ENCODE measurements at places on chromosomes 5 and 9.

DNA sequence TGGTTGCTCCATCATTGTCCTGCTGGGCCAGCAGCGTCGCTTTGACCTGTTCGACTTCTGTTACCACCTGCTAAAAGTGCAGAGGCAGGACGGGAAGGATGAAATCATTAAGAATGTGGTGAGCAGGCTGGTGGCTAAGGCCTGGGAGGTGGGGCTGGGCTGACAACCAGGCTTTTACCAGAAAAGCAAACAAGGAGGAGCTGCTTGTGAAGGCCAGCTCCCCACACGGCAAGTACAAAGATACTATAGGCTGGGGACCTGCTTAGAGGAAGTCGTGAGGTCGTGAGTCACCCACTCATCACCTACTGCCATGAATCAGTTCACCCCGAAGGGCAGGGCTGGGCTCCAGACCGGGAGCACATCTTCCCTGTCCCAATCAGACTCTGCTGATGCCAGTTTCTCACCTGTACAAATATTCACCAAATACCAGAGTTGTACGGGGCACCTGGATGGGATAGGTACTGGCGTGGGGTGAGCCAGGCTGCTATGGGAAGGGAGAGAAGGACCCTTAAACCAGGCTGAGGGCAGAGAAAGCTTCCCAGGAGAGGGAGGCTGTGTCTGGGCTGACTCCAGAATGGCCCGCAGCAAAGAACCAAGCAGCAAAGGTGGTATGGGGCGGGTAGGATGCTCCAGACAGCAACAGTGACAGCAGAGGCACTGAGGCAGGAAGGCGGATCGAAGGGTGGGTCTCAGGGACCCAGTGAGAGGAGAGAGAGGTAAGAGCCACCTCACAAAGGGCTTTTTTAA, 69.3 kb upstream of the NIPAL4 start:
- DNase-seq, result peak; percentile 63

GRCh38 chr9:81627481-81627880, 61.9 kb downstream of the TLE1 start:
- no peak for DNase-seq

DNA sequence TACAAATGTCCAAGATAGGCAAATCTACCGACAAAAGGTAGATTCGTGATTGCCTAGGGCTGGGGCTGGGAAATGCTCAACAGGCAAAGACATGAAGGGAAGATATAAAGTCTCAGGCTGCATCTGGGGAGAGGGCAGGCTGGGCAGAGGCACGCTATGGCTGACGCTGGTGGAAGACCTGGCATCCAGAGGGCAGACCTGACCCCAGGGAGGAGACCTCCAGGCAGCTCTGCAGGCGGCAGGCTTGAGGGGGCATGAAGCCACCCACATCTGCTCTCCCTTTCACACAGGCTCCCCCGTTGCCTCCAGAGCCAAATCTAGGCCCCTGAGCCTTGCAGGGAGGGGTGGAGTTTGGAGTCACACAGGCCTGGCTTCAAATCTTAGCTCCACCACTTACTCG, 145.5 kb downstream of the PAX5 start:
- DNase-seq, result no peak

DNA sequence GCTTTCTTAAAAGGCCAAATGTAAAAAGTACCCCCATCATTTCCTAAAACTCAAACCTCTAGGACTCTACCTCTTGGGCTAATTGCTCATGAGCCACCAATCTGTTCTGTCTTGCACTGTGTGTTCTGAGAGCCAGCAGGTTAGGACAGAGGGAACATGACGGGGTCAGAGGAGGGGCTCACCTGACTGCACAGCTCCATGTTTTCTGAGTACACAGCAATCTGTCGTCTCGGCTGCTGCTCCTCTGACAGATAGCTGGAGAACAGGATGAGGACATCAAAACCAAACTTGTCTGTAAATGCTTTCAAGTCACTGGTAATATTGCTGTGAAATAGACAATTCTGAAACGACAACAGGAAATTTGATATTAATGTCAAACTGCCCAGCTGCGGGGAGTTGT, 50.9 kb upstream of the PCA3 start:
- DNase-seq, result no peak

DNA sequence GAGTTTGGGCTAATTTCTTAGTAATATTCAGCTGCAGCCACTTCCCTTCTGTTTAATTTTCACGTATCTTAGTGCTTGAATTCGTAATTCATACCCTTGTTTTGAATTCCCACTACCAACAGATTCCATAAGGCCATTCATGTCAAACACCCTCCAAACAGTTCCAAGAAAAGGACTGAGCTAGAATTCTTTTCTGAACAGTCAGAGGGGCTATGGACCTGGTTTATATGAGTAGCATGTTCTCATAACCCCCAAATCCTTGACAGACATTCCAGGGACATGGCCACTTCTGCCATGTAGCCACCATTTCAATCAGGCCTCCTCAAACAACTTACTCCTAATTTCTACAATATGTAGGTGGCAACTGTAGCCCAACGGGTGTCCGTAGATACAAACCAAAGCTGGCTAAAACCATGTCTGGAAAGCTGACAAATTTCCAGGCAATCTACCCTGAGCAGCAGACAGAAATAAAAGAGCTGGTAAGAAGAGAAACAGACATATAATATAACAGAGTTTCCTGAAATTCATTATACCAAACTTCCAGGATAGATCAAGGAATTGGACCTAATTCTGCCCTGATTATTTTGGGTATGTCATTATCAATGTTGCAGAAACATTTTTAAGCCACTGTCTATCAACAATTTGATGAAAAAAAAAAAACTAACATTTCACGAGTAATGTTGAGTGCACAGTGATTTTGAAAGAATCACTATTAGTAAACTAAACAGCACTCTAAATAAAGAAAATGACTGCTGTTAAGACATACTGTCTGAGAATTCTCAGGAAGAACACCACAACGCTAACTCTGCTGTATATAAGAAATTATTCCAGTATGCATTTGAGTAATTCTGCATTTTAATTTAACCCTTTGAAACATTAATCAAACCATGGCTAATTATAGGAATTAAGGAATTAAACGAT, 40.7 kb downstream of the EBF1 start:
- DNase-seq, result no peak

- DNase-seq, result no peak
Observed at GRCh38 chr9:26833792-26834191, 58.8 kb downstream of the CAAP1 start.

- no peak for DNase-seq
Observed at GRCh38 chr5:39121315-39121714, 47.1 kb upstream of the RICTOR start.

DNA sequence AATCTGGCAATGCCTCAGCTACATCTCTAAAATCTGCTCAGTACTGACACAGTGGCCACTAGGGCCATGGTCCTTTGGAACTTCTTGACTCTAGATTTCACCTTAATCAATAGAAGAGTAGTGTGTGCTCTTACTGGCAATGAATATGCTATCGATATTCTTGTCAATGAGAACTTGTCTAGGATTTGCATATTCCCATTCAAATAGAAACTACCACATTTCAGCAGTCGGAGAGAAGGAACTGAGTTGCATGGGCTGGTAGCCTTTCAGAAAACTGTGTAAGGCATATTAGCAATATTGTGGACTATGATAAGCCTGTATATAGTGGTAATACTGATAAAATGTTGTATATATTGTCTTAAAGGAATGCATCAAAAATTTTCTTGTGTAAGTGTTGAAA, 45.3 kb upstream of the NAA35 start:
- DNase-seq, result no peak

- no peak for DNase-seq
Observed at GRCh38 chr5:56914678-56915077, 5.3 kb downstream of the SETD9 start.

- DNase-seq, result no peak
Observed at GRCh38 chr5:92309336-92309991, 926.3 kb upstream of the ARRDC3 start.

- DNase-seq, result no peak
Observed at GRCh38 chr9:138076650-138077009, 199.0 kb downstream of the CACNA1B start.

- peak; percentile 12 for DNase-seq
Observed at GRCh38 chr9:127523312-127523851, 72.1 kb downstream of the LRSAM1 start.

GRCh38 chr9:26919698-26920097, 27.1 kb upstream of the CAAP1 start:
- DNase-seq, result no peak

- no peak for DNase-seq
Observed at GRCh38 chr5:123305751-123306150, 117.5 kb downstream of the CEP120 start.

- no peak for DNase-seq
Observed at GRCh38 chr5:56155992-56156584, 77.0 kb downstream of the ANKRD55 start.

GRCh38 chr9:131752231-131752884, 12.5 kb upstream of the RAPGEF1 start:
- DNase-seq, result no peak

- no peak for DNase-seq
Observed at GRCh38 chr5:167684251-167684650, 607.2 kb upstream of the WWC1 start.

DNA sequence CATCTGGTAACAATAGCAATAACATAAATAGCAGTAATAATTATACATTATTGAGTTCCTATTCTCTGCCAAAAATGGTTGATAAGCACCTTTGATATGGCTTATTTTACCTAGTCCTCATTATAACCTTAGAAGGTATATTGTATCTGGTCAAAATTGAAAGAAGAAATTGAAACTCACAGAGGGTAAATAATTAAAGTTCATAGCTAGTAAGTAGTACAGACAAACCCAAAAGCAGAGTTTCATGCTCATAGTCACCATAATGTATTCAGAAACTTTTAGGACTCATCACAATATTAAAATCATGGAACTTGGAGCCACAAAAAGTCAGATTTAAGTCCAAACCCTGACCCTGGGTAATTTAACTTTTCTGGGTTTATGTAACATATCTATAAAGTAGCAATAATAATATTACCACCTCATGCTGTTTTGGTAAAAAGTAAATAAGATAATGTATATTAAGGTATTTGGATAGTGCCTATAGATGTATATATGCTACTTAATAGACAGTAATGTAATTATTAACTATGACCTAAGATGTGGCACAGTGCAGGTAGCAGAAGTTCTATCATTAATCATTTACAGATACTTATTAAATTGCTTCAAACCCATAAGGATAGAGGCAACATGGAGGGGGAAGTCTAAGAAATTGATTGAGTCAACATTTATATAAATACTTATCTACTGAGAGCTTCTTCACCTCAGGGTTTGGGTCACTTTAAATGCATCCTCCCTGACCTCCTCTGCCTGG, 32.4 kb downstream of the STK32A start:
- DNase-seq, result no peak

- no peak for DNase-seq
Observed at GRCh38 chr5:132661231-132662003, 3.4 kb downstream of the IL13 start.

DNA sequence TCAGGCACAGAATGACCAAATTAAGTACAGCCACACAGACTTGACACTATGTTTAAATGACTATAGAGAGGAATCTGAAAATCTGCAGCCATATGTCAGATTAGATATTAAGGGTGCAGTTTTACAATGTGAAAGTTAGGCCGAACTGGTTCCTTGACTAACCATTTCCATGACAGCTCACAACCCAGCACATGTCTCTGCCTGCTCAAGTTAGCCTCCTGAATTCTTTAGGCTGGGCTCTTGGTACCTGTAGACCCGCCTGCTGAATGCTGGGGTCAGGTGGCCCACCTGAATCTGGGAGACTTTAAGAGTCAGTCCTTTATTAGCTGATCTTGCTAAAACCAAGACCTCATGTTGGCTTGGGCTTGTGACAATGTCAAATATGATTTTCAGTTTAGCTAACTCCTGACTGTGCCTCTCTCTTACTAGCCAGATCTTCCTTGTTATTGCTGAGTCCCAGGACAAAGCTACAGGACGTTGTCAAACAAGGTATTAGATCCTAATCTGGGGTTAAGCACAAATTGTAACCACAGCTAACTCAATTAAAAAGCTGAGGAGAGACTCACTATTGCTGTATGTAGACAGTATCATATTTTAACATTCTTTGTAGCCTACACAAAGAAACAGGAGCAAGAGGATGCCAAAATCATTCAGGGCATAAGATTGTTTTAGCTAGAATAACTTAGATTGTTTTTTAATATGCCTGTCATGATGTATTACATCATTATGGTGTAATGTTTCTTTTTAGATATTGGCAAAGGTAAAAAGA, 490.9 kb downstream of the SEMA5A start:
- no peak for DNase-seq

GRCh38 chr9:129822898-129823541, 916 bp downstream of the TOR1A start:
- no peak for DNase-seq

DNA sequence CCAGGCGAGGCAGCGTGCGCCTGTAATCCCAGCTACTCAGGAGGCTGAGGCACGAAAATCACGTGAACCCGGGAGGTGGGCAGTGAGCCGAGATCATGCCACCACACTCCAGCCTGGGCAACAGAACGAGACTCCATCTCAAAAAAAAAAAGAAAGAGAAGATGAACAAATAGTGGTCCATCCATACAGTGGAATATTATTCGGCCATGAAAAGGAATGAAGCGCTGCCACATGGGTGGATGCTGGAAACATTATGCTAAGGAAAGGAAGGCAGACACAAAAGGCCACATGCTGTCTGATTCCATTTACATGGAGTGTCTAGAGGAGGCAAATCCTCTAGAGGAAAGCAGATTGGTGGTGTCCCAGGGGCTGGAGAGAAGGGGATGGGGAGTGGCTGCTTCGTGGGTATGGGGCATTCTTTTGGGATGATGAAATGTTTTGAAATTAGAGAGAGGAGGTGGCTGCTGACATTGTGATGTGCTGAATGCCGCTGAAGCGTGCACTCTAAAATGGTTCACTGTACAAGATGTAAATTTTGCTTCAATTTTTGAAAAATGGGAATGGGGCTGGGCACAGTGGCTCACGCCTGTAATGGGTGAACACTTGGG, 17.0 kb downstream of the PLPP7 start:
- no peak for DNase-seq

- no peak for DNase-seq
Observed at GRCh38 chr5:172809774-172810173, 24.3 kb upstream of the ERGIC1 start.

DNA sequence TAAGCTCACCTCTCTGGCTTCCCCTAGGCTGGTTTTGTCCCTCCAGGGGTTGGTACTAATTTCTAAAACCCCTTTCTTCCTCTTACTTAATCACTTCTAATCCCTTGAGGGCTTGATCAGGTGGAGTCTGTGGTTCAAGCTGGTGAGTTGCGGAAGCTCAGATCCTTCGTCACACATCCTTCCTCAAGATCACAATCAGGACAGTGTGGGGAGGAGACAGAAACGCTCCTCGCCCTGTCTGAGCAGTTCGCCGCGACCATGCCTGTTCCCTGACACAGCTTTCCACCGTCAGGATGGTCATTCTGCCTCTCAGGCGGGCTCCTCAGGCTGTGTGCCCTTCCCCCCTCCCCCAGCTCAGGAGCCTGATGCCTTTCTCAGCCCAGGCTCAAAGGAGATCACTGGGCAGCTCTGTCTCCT, 24.3 kb downstream of the CPLX2 start:
- DNase-seq, result peak; percentile 48

DNA sequence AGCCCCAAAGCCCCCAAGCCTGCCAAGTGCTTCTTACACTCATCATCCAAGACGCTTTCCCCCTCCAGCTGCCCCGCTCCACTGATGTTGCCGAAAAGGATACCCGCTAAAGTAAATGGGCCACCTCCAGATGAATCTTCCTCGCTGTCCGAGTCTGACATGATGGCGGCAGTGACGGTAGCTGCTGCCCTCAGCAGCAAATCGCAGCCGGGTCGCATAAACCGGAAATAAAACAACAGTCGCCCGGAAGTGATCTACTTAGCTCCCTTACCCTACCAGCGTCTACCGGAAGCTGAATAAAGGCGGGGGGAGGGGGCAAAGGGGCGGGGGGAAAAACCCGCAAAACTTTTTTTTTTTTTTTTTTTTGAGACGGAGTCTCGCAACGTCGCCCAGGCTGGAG, at the start of gene TAF1L:
Gene TAF1L (minus strand): TSS at position 308 of the 400 bp plus-strand sequence. CDS start 90 bp downstream, at position 218.
- no peak for DNase-seq
